ENCODE measurements at places on chromosomes 12 and 14.

- DNase-seq: no peak
Observed at GRCh38 chr12:25286837-25287236, 36.1 kb upstream of the KRAS start.

DNA sequence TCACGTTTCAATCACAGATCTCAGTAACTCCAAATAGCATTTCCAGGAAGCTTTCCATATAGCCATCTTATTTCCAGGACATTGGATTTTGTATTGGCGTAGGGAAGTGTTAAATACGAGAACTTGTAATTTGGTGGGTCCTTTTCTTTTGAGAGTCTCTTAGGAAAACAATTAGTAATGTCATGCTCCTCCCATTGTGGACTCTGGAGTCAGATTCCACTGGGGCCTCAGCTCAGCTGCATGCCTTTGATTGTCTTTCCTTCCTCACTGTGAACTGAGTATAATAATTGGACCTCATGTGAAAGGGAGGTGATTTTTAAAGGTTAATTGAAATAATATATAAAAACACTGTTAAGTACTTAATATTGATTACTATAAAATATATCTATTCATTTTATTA lies 462.6 kb downstream of the NPAS3 start:
- no peak for DNase-seq

DNA sequence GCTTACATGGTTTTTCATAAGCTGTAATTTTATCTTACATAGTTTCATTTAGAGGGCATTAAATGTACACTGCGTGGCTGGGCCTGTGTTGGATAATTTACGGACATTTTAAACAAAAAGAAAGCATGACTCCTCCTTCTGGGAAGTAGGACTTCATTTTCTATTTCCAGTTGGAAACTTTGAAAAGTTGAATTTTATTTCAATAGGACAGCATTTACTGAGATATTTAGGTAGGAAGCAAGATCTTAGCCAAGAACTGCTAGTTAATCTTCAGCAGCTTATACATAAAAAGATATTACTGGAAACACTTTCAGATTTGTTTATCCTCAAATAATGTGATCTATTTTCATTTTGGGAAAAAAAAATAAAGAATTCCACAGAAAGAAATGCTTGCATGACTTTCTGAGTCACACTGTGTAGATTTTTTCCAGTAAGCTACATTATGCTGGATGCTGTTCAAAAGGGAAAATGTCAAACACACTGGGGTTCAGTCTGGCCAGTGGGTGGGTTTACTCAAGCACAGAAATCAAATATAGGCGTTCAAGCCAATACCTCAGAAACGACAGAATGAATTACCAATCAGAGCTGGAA lies 239.4 kb upstream of the KRR1 start:
- no peak for DNase-seq

- no peak for DNase-seq
Observed at GRCh38 chr12:14999695-15000365, 27.0 kb downstream of the PDE6H start.

GRCh38 chr12:113230315-113231234 lies 9.3 kb downstream of the TPCN1 start:
- DNase-seq: no peak

DNA sequence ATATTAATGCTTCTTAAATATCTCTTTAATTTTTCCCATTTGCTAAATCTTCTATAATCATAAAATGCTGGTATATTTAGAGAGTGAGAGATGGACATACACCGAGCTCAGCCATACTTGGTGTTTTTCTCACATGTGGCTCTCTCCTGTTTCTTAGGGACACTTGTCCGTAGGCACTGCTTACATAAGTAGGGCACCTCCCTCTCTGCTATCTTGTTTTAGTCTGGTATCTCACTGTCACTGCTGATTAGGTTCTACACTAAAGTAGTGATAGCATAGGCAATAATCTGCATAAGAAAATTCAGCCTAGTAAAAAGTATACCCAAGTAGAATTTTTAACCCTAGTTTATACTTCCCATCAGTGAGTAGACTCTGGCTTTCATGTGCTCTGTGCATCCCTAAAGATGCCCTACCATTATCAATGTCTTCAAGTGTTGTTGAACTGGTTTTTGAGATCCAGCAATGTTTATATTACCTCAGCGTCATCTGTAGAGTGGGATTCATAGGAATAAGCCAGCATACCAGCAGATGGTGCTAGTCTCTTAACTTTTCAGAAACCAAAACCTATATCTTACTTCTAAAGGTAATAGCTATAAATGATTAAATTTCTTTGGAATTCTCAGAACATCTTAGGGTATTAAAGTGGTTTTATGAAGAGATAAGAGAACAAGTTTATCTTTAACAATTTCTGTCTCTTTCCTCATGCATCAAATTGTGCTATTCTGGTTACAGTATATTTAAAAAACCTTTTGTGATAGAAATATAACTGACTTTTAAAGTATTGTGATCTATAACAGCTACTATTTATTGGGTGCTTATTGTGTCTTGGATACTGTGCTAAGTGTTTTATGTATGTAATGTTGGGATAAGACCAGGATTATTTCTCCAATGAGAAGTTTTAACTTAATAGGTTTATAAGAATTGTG lies 32.9 kb downstream of the ARID2 start:
- DNase-seq: peak; percentile 27

- DNase-seq: no peak
Observed at GRCh38 chr14:33114331-33114730, 175.7 kb downstream of the NPAS3 start.

DNA sequence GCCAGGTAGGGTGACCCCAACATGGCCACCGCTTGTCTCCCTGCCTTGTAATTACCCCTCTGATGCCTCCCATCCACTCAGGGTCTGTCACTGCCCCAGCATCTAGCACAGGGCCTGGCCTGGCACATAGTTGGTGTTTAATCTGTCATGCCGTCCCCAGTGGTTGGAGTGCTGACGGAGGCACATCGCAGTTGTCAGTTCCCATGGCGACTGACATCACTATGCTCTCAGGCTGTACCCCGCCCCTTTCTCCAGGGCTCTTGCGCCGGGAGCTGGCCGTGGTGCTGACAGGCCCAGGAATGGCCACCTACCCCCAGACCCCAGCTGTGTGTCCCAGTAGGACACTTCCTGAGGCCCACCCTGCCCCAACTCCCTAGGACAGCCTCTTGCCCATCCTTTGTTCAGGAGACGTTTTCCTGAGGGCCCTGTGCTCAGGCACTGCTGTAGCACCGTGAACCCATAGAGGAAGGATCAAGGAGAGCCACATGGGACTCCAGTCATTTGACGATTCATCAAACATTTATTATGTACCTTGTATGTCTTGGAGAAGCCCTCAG lies 23.0 kb downstream of the FAM222A start:
- DNase-seq: no peak

DNA sequence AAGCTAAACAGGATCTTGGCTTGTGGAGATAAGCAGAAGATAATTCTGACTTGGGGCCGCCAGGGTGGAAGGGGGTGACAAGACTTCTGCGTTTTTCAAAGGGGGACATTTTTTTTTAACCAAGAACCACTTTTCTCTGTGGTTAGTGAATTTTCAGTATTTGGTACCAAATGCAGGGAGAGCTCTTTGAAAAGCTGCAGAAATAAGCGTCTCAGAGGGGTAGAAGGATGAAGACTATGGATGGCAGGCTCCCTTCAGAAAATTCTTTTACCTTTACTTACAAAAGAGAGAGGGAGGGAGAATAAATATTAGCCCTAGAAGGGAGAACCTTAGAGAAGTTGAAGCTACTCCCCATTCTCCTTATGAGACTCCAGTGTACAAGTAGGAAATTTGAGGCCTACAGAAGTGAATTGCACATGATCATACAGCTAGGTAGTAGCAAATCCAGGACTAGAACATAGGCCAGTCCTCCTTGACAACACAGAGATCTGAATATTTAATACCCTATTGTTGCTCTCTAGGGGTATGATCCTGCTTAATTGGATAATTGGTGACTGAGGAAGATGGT lies 840 bp downstream of the MRPL52 start:
- DNase-seq: no peak

DNA sequence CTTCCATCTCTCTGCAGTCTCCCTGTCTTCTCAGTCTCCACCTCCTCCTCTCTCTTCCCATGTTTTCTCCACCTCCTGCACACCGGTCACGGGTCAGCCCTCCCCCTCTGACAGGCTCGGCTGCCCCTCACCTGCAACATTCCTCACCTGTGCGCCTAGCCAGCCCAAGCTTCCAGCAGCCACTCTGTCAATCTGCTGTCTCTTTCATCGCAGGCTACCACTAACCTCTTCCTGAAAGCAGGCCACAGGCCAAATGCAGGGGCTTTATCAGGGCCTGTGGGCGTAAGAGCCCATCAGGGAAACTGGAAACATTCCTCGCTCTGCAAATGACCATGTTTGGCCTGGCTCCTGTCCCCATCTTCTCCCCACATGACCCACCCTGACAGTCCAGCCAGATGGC lies 34.5 kb downstream of the CMKLR1 start:
- DNase-seq: no peak
